ENCODE measurements at places on chromosomes 1 and 21.

DNA sequence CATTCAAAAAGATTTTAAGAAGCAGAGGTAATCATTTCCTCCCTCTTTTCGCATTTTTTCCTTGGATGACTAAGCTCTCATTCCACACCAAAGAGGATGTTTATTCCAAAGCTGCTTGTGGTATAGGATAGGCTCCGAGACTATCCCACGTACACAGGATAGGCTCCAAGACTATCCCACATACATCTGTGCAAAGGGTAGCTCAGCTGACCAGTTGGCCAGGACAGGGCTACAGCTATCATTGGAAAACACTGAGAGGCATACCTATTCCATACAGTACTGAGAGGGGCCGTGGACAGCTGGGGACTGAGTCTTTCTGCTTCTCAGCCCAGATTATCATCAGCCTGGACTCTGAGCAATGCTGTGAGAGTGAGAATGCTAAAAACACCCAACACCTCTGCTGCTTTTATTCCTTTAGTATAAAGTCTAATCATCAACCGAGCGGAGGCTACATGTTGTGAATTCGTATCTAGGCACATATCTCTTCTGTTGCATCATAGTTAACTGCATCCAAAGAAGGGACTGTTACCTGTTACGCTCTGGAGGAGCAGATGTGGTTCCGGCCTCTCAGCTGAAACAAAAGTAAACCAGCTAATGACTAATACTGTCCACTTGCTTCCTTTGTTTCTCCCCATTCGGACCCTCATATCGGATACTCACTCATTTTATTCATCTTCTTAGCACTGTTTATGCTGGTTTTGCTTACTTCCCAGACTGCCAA is 141.0 kb downstream of the TNFSF18 start:
- H3K36me3 ChIP-seq: peaks cover 6% of the 10 kb centered on the region
- H3K27me3 ChIP-seq: no peaks in the 10 kb centered on the region
- H3K27ac ChIP-seq: no peak overlapping the region

DNA sequence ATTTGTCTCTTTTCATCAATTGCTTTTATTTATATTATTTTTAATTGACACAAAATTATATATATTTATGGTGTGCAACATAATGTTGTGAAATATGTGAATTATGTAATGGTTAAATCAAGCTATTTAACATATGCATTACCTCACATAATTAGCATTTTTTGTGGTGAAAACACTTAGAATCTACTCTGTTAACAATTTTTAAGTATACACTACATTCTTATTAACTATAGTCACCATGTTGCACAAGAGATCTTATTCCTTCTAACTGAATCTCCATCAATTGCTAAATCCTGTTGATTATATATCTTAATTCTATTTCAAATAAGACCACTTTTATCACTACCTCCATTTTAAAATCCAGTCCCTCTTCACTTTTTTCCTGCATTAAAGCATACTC is 42.5 kb downstream of the PLPPR5 start:
- H3K27me3 ChIP-seq: no peaks in the 10 kb centered on the region
- H3K4me3 ChIP-seq: no peak overlapping the region
- no peak overlapping the region for H3K27ac ChIP-seq
- DNase-seq: no peak

- no peak for DNase-seq
- no peak overlapping the region for H3K4me3 ChIP-seq
- H3K27me3 ChIP-seq: no peaks in the 10 kb centered on the region
- no peaks in the 10 kb centered on the region for H3K4me1 ChIP-seq
- no peak overlapping the region for H3K27ac ChIP-seq
Measured at GRCh38 chr1:225772848-225773247, 4.8 kb upstream of the SRP9 start.

DNA sequence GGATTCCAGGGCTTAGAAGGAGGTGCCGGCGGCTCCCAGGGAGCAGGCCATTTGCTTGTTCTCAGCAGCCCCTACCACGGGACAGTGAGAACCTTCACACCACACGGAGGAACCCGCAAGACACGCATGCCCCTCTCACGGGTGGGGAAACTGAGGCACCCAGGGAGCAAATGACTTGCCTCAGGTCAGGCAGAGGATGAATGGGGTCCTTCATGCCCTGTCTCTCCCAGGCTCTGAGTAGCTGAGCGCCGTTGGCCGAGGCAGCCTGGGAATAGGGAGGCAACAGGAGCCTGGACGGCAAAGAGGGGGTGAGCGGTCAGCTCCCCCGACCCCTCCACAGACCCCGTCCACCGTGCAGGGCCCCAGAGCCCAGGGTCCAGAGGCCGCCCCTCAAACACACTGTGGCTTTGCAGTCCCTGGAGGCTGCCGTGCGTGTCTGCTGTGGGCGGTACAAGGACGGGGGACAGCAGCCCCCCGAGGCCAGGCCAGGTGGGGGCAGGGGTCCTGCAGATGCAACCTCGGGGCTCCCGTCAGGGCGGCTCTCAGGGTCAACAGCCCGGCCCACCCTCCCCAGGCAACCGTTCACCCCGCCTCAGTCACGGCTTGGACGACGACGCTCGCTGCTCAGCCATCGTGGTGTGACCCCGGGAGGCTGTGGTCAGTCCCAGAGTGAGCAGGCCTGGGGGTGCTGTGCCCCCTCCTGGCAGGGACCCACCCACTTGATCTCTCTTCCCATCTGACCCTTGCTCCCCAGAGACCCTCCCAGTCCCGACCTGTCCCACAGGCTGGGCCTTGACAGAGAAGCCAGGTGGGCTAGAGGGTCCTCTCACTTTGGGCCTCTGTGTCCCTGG is 15.8 kb upstream of the COL6A2 start:
- H3K27me3 ChIP-seq: no peaks in the 10 kb centered on the region
- no peak overlapping the region for H3K4me3 ChIP-seq
- DNase-seq: no peak
- H3K4me1 ChIP-seq: no peaks in the 10 kb centered on the region

GRCh38 chr1:96144636-96145035 is 576.9 kb upstream of the PTBP2 start:
- no peak overlapping the region for H3K27ac ChIP-seq
- H3K36me3 ChIP-seq: no peaks in the 10 kb centered on the region
- no peak for DNase-seq
- no peak overlapping the region for H3K4me3 ChIP-seq
- no peaks in the 10 kb centered on the region for H3K4me1 ChIP-seq

DNA sequence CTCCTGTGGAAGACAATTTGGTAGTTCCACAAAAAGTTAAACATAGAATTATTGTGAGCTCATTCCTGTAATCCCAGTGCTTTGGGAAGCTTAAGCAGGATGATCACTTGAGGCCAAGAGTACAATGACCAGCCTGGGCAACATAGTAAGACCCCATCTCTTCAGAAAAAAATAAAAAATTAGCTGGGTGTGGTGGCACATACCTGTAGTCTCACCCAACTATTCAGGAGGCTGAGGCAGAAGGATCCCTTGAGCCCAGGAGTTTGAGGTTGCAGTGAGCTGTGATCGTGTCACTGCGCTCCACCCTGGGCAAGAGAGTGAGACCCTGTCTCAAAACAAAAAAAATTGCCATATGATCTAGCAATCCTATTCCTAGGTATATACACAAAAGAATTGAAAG is 4.1 kb upstream of the CHML start:
- H3K36me3 ChIP-seq: no peaks in the 10 kb centered on the region
- no peak overlapping the region for H3K27ac ChIP-seq

DNA sequence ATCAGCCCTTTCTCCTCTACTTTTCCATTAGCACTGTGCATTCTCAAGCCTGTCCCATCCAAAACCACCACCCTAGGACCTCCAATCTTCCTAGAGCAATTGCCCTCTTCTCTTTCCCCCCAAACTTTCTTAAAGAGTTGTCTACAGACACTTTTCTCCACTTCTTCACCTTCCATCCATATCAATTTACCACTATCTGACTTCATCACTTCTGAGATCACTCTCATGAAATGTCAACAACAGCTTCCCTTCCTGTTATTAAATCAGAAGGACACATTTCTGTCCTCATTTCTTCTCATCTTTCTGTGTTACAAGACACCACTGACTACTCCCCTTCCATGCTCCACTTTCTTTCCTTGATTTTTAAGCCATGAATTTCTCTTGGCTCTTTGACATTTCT is 36.0 kb upstream of the CFAP298 start:
- no peaks in the 10 kb centered on the region for H3K27me3 ChIP-seq
- peaks cover 3% of the 10 kb centered on the region for H3K4me1 ChIP-seq
- no peak overlapping the region for H3K27ac ChIP-seq
- H3K36me3 ChIP-seq: peaks cover 3% of the 10 kb centered on the region

- H3K36me3 ChIP-seq: no peaks in the 10 kb centered on the region
- H3K27ac ChIP-seq: no peak overlapping the region
- no peak overlapping the region for H3K4me3 ChIP-seq
- no peak for DNase-seq
Measured at GRCh38 chr1:27935721-27936120, 921 bp downstream of the SMPDL3B start.

Data from activated naive CD4-positive, alpha-beta T cell treated with anti-CD3 and anti-CD28 coated beads for 36 hours (primary cell).